ENCODE measurements at places on chromosomes 11 and 22. TPM values are rescaled to one million over a fixed set of nuclear protein-coding genes. Genes with fewer than 3 reads are reported as not detected.
A peak's percentile ranks its signal among the peaks of the same experiment; 100 is the strongest.

The LRRC75B gene
- total RNA-seq, result 5.6 TPM

The FXYD6 gene
- 0.53 TPM for total RNA-seq

- no peaks in the 10 kb centered on the region for H3K36me3 ChIP-seq
- H3K27me3 ChIP-seq, result no peaks in the 10 kb centered on the region
- no peak overlapping the region for H3K4me3 ChIP-seq
Observed at GRCh38 chr22:37186997-37187522, 987 bp downstream of the C1QTNF6 start.

DNA sequence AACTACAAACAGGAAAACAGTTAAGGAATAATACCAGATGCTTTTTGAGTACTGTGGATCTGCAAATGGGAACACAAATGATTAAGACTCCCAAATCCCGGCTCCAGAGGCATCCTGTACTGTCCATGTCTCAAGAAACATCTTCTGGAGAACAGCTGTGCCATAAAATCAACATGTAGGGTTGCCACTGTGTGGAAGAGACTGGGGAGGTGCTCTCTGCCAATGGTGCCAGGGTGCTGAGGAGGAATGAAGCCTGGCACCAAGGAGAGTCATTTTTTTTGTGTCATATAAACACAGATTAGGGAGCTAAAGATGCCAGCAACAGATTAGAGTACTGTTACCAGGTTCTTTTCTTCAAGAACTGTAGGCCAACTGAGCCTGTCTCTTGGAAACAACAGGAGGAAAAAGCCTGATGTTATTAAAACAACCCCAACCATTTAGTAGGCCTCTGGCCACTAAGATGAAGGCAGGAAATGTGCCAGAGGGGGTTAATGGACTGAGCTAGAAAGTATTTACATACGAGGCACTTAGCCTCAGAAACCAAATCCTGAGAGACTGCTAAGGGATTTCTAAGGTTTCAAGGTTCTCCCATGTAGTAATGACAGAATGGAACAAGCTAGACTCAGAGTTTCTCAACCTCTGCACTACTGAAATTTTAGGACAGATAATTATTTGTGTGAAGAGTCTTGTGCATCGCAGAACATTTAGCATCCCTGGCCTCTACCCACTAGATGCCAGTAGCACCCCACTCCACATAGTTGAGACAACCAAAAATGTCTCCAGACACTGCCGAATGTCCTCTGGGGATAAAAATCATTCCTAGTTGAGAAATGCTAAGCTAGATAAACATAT lies 54.6 kb upstream of the CHRM4 start:
- peaks cover 5% of the 10 kb centered on the region for H3K36me3 ChIP-seq
- H3K27ac ChIP-seq, result peak overlapping the region; percentile 79
- no peak for DNase-seq

DNA sequence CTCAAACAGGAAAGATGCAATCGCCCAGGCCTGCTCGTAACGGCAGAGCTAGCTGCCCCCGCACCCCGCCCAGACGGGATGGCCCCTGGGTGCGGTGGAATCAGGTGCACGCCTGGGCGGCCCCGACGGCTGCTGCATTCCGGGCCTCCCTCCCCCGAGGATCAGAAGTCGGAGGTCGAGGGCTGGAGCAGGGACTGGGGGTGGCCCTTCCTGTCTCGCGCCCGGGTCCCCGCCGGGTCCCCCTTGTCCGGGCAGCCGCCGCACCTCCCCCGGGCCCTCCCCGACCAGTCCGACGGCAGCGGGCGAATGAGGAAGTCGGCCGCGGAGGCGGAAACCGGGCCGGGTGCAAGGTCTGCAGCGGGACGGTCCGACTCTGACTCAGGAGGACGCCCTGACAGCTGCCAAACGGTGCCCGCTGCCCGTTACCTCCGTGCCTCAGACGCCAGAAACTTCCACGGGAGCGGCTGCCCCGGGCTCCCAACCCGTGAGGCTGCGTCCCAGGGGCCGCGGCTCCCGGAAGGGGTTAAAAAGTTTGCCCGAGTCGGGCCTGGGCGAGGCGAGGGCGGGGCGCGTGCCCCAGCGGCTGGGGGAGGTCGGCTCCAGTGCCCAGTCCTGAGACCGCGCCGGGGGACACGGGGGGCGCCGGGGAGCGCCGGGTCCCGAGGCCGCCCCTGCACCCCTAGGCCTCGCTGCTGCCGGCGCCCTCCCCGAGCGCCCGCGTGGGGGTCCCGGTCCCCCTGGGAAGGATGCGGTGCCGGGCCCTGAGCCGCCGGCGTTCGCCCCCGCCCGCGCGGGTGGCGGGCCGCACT lies 663 bp downstream of the MYH9 start:
- H3K27ac ChIP-seq, result peak overlapping the region; percentile 98
- DNase-seq, result no peak
- H3K27me3 ChIP-seq, result no peaks in the 10 kb centered on the region

DNA sequence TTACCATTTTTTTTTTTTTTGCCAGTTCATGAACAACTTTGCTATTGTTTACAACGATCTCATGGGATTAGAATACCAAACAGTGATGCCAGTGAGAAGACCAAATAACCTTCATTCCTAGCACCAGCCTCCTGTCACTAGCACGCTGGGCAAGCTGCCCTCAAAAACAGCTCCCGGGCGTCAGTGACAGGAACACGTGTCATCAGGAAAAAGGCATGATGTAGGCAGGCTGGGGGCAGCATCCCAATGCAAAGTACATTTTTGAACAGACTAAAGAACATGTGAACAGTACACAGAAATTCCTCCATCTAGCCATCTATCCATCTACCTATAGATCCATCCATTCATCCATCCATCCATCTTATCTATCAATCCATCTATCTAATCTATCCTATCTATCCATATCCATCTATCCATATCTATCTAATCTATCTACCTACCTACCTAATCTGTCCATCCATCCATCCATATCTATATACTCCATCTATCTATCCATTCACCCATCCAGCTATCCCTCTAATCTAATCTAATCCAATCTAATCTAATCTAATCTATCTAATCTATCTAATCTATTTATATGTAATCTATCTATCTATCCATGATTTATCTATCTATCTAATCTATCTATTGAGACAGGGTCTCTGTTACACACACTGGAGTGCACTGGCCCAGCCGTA lies 378.5 kb downstream of the SHANK2 start:
- peaks cover 27% of the 10 kb centered on the region for H3K27me3 ChIP-seq
- no peak overlapping the region for H3K4me3 ChIP-seq
- no peak for DNase-seq
- H3K4me1 ChIP-seq, result no peaks in the 10 kb centered on the region
- H3K27ac ChIP-seq, result no peak overlapping the region

Data from chondrocyte (in vitro differentiated cells).